Aorta (tissue), 5 donors: ENCODE measurements at places on chromosomes 6 and 20.

GRCh38 chr6:41051873-41052272 lies 1.1 kb upstream of the APOBEC2 start:
- no peak for DNase-seq

GRCh38 chr6:155235087-155235486 lies 28.7 kb upstream of the CLDN20 start:
- no peak for DNase-seq

DNA sequence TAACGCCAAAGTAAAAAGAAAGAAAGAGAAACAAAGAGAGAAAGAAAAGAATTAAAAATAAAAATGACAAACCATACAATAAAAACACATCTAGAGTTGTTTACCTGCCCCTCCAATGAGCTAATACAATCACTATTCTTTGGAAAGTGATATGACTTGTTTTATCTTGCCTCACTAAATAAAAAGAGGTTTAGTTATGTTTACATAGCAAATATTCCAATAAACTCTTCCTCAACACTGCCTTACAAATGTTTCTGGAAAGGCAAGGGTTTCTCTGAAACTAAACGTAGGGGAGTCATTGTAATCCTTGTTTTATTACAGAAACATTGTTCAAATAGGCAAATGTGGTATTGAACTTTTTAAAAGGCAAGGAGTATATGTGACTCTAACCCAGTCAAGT lies 396.2 kb downstream of the EPM2A start:
- no peak for DNase-seq

- no peak for DNase-seq
Observed at GRCh38 chr6:100751590-100751989, 129.5 kb downstream of the ASCC3 start.

DNA sequence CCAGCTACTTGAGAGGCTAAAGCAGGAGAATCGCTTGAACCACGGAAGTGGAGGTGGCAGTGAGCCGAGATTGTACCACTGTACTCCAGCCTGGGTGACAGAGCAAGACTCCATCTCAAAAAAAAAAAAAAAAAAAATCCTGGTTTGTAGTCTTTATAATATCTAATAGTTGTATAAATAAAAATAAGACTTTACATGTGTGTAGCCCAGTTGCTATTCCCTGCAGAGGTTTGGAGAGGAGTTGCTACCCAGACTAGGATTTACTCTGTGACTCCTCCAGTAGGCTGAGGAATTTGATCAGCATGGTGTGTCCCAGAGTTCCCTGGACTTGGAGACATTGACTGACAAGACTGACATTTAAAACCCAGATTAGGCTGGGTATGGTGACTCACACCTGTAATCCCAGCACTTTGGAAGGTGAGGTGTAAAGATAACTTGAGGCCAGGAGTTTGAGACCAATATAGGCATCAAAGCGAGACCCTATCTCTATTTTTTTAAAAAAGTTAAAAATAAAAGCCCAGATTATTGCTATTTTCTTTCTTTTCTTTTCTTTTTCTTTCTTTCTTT lies 10.2 kb downstream of the CHMP4B start:
- no peak for DNase-seq

DNA sequence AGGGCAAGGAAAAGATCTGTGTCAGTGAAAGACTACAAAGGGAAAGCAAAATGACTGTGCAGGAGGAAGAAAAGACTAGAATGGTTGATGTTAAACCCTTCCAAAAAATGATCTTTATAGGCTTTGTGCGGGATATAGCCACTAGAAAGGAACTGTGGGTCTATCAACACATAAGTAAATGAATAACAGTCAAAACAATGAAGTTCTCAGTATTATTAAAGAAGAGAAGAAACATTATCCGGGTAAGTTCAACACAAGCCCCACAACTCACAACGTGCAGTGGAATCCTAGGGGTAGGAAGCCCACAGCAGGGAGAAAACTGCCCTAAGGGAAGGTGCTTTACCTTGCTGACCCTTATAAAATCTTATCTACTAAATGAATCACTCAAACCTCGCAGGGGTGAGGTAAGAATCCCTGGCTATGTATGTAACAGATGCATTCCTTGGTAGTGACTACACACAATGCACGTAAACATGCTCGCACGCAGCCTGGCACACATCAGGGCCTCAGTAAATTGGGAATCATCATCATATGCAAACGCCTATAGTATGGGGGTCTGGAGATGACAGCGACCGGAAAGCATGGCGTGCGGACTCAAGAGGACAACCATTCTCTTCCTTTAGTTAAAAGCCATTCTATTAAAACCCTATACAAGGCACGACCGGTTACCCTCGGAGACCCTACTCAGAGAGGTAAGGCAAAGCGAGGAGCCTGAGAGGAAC lies 11.3 kb downstream of the TFAP2A start:
- DNase-seq = no peak

- no peak for DNase-seq
Observed at GRCh38 chr20:62010551-62011402, 54.9 kb downstream of the TAF4 start.

DNA sequence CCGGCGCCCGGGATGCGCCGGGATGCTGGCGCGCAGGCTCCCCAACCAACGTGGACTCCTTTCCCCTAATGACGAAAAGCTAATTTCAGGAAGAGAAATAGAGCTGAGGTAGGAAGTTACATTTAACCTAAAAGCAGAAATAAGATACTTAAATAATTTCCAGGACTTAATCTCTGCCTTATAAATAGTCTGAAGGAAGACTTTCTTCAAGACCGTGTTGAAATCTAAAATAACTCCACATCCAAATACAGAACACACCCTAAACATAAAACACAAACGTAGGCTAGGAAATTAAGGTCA lies 1.3 kb downstream of the ASF1A start:
- DNase-seq = no peak

- DNase-seq = no peak
Observed at GRCh38 chr6:108434222-108434621, 126.5 kb upstream of the FOXO3 start.

DNA sequence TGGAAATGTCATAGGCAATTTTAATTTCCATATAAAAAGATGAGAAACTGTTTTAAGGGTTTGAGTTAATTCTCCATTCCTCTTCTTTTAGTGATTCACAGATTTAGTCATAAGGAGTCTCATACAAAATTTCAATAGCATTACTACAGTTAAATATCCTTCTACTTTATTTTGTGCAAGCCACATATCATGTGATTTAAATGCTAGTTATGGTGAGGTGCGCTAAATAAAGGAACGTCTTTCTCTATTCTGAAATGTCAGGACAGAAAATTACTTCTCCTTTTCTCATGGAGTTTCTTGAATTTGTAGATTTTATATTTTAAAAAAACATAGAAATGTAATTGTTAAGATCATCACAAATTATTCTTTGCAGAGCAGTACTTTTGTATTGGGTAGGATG lies 50.0 kb upstream of the SUPT3H start:
- DNase-seq = no peak

- DNase-seq = no peak
Observed at GRCh38 chr6:155315516-155315871, 1.2 kb upstream of the TFB1M start.

GRCh38 chr20:15951658-15952057 lies 621.6 kb downstream of the KIF16B start:
- DNase-seq = no peak

GRCh38 chr6:27374824-27375612 lies 13.5 kb upstream of the ZNF391 start:
- DNase-seq = peak; percentile 84

DNA sequence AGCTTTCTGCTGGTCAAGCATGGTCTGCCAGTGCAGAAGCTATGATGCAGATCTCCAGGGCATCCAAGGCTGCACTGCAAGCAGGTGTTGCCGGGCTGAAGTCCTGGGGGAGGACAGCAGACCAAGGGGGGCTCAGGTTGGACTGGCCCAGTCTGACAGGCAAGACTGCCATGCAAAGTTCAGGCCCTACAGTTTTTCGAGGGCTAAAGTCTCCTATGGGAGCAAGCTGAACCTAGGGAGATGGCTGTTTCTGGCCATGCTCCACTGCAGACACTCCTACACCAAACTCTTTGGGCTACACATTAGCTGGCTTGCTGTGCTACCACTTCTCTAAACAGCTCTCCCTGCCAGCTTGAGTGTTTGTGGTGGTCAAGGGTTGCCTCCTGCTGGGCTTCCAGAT lies 130.0 kb upstream of the SYNCRIP start:
- no peak for DNase-seq

DNA sequence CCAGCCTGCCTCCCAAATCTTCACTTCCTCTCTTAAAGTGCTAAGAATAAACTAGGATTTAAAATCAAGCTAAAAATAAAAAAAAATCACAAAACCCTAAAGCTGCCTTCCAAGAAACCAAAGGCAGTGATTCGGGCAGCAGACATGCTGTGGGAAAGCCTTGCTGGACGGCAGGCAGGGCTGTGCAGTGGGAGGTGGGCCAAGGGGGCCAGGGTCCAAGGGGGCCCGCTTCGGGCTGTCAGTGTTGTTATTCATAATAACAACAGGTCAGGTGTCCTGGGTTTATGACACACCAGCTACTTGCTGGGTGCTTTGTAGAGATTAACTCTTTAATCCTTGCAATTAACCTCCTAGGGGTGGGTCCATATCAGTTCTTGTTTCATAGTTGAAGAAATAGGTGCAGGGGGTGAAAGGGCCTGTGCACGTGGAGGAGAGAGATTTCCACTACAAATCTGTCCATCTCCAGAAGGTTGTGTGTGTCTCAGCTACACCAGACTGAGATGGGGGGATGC lies 40.4 kb downstream of the CD40 start:
- no peak for DNase-seq

DNA sequence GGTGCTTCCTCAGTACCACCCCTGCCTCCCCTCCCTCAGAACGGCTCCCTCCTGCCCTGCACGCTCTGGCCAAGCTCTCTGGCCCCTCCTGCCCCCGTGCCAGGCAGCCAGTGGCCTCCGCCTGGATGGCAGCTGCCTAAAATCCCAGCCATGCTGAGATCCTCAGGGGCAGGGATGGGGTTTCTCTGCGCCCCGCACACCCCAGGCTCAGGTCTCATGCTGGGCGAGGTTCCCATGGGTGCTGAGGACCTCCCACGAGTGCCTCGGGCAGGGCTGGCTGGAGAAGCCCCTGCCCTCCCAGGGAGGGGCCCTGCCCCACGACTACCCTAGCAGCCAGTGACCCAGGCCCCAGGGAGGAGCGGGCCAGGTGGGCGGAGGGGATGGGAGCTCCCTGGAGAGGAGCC lies 2.7 kb downstream of the PTK6 start:
- DNase-seq = peak; percentile 71

DNA sequence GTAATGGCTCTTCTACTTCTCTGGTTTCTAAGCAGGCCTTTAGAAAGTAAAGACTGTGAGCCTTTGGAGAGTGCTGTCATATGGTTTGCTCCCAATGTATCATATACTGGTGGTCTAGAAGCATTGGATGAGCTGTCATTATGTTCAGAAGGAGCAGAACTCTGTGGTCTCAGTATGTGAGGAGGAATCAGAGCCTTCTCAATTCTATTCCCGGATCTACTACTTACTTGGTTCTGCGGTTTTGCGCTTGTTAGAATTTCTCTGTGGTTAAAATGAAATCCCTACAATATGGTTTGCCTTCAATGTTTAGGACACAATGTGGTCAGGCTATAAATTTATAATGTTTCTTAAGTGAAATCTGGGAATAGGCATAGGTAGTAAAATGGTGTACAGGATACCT lies 64.6 kb downstream of the RWDD2A start:
- DNase-seq = no peak

DNA sequence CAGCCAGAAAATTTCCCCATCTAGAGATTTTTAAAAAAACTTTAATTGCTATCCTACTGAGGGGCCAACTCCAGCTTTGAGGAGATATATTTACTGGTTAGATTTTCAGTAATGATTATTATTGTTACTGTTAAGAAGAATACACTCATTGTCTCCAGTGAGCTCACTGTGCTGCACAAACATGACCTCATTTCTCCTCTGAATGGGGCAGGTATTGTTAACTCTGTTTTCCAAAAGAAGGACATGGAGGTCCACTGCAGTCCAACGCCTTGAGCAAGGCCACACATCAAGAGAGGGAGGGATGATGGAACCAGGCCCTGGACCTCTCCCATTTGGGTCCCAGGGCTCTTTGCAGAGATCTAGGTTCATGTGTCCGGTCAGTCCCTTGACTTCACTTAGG lies 13.9 kb upstream of the SCUBE3 start:
- DNase-seq = no peak
